Aorta (tissue), 5 donors: ENCODE measurements at places on chromosomes 3 and 15.
A peak's percentile ranks its signal among the peaks of the same experiment; 100 is the strongest.

- no peak for DNase-seq
- no peak overlapping the region for H3K4me3 ChIP-seq
- no peaks in the 10 kb centered on the region for H3K27me3 ChIP-seq
- H3K36me3 ChIP-seq: no peaks in the 10 kb centered on the region
- peaks cover 2% of the 10 kb centered on the region for H3K4me1 ChIP-seq
- H3K27ac ChIP-seq: no peak overlapping the region
Measured at GRCh38 chr3:106261915-106262683, 393.3 kb upstream of the CBLB start.

- DNase-seq: no peak
- no peaks in the 10 kb centered on the region for H3K27me3 ChIP-seq
- no peaks in the 10 kb centered on the region for H3K4me1 ChIP-seq
- H3K4me3 ChIP-seq: peak overlapping the region; percentile 31
- no peaks in the 10 kb centered on the region for H3K36me3 ChIP-seq
- no peak overlapping the region for H3K27ac ChIP-seq
Measured at GRCh38 chr3:156817646-156818272, 8.4 kb upstream of the LEKR1 start.

- no peaks in the 10 kb centered on the region for H3K36me3 ChIP-seq
- H3K4me1 ChIP-seq: no peaks in the 10 kb centered on the region
- H3K4me3 ChIP-seq: no peak overlapping the region
- DNase-seq: peak; percentile 84
- no peak overlapping the region for H3K27ac ChIP-seq
- no peaks in the 10 kb centered on the region for H3K27me3 ChIP-seq
Measured at GRCh38 chr3:39288300-39288808, 8.5 kb upstream of the CX3CR1 start.

GRCh38 chr3:18772699-18773305 is 347.7 kb upstream of the SATB1 start:
- H3K36me3 ChIP-seq: no peaks in the 10 kb centered on the region
- H3K27me3 ChIP-seq: no peaks in the 10 kb centered on the region
- no peaks in the 10 kb centered on the region for H3K4me1 ChIP-seq
- DNase-seq: no peak

DNA sequence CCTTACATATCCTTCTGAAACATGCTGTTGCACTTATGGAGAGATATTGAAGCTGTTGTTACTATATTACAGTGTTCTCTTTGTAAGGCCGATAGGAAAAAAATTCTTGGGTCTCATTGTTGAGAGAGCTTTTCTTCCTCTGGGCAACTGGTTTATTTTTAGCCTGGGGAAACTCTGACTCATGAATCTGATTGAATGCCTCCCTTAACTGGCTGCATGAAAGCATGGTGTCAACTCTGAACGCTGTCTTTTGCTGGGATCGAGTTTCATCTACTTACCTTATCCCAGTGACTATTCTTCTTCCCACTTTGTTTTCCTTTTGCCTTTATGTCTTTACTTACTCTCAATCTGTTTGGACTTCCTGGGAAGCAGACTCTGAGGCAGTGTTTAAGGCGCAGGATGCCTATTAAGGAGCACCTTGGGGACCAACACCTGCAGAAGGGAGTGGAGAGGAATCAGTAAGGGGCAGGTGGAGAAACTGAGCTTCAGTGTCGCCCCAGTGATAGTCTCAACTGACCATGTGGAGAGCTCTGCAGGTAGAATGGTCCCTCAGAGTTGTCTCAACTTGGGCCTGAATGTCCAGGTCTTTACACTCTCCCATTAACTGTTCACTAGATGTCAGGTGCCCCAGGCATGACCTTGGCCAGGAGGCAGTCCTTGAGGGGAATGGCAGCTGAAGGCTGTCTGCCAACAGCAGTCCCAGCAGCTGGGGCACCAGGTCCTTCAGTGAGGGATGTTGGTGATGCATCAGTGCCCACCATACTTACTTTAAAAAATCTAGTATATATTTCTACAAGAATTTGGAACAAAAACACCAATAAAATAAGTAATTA is 88.9 kb upstream of the CCNL1 start:
- no peaks in the 10 kb centered on the region for H3K27me3 ChIP-seq
- H3K27ac ChIP-seq: no peak overlapping the region
- H3K36me3 ChIP-seq: no peaks in the 10 kb centered on the region
- DNase-seq: no peak
- H3K4me1 ChIP-seq: peaks cover 3% of the 10 kb centered on the region

- no peak for DNase-seq
- H3K4me1 ChIP-seq: no peaks in the 10 kb centered on the region
- no peak overlapping the region for H3K4me3 ChIP-seq
- no peaks in the 10 kb centered on the region for H3K36me3 ChIP-seq
- no peaks in the 10 kb centered on the region for H3K27me3 ChIP-seq
- no peak overlapping the region for H3K27ac ChIP-seq
Measured at GRCh38 chr3:58991026-58991425, 58.8 kb downstream of the CFAP20DC start.

- no peaks in the 10 kb centered on the region for H3K36me3 ChIP-seq
- H3K27me3 ChIP-seq: no peaks in the 10 kb centered on the region
- H3K27ac ChIP-seq: no peak overlapping the region
Measured at GRCh38 chr3:52063026-52063723, 6.8 kb upstream of the DUSP7 start.

- H3K4me3 ChIP-seq: no peak overlapping the region
- H3K4me1 ChIP-seq: no peaks in the 10 kb centered on the region
- H3K36me3 ChIP-seq: no peaks in the 10 kb centered on the region
- no peak overlapping the region for H3K27ac ChIP-seq
- H3K27me3 ChIP-seq: no peaks in the 10 kb centered on the region
Measured at GRCh38 chr3:110583373-110583935, 488.2 kb upstream of the NECTIN3 start.

GRCh38 chr3:195266428-195266827 is 4.5 kb downstream of the XXYLT1 start:
- no peak overlapping the region for H3K27ac ChIP-seq
- DNase-seq: peak; percentile 35
- no peaks in the 10 kb centered on the region for H3K27me3 ChIP-seq
- H3K4me1 ChIP-seq: no peaks in the 10 kb centered on the region

- no peaks in the 10 kb centered on the region for H3K27me3 ChIP-seq
- H3K27ac ChIP-seq: peak overlapping the region; percentile 3
- peaks cover 10% of the 10 kb centered on the region for H3K4me1 ChIP-seq
Measured at GRCh38 chr15:71610728-71611552, 199.4 kb upstream of the NR2E3 start.

DNA sequence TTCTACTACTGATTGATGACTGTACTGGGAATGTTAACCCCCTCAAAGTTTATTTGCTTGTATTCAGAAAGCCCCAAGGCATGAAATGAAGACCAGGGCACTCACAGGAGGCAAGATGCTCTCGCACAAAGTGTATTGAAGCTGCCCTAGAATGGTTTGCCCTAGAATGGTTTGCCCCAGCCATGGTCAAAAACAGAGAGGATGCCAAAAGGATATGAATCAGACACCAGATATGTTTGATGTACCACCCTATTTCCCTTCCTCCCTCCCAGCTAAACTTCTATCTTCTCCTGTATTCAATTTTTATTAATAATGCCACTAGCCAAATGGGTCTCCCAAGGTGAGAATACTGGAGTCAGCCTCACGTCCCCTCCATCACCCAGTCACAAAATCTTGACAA is 101.3 kb downstream of the TMCO5A start:
- H3K27ac ChIP-seq: no peak overlapping the region
- H3K36me3 ChIP-seq: no peaks in the 10 kb centered on the region
- H3K4me1 ChIP-seq: no peaks in the 10 kb centered on the region
- H3K4me3 ChIP-seq: no peak overlapping the region

GRCh38 chr3:194130807-194131589 is 5.0 kb upstream of the HES1 start:
- H3K4me3 ChIP-seq: no peak overlapping the region
- peaks cover 5% of the 10 kb centered on the region for H3K4me1 ChIP-seq
- H3K27me3 ChIP-seq: no peaks in the 10 kb centered on the region
- no peak for DNase-seq
- H3K36me3 ChIP-seq: no peaks in the 10 kb centered on the region

- H3K27ac ChIP-seq: no peak overlapping the region
- no peaks in the 10 kb centered on the region for H3K36me3 ChIP-seq
- H3K4me3 ChIP-seq: no peak overlapping the region
- H3K27me3 ChIP-seq: no peaks in the 10 kb centered on the region
Measured at GRCh38 chr3:182501856-182502255, 291.4 kb upstream of the ATP11B start.

DNA sequence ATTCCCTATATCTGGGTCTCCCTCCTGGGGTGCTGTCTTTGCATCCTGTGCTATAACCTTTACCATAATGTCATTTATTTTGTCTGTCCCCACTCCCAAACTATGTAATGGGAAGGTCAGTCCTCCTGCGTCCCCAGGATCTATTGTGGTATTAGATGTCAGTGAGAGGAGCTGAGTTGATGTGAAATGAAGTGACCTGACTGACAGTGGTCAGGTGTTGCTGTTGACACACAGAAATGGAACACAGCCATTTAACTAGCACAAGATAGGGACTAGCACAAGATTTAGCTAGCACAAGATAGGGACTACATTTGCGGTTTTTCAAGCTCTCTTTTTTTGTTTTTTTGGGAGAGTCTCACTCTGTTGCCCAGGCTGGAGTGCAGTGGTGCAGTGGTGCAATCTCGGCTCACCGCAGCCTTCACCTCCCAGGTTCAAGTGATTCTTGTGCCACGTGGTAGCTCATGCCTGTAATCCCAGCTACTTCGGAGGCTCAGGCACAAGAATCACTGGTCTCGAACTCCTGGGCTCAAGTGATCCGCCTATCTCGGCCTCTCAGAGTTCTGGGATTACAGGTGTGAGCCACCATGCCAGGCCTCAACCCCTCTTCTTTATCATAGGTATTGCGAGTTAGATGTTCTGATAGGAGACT is 5.2 kb downstream of the NGRN start:
- no peak for DNase-seq
- H3K4me3 ChIP-seq: no peak overlapping the region
- H3K36me3 ChIP-seq: peaks cover 6% of the 10 kb centered on the region
- no peaks in the 10 kb centered on the region for H3K27me3 ChIP-seq
- no peak overlapping the region for H3K27ac ChIP-seq

DNA sequence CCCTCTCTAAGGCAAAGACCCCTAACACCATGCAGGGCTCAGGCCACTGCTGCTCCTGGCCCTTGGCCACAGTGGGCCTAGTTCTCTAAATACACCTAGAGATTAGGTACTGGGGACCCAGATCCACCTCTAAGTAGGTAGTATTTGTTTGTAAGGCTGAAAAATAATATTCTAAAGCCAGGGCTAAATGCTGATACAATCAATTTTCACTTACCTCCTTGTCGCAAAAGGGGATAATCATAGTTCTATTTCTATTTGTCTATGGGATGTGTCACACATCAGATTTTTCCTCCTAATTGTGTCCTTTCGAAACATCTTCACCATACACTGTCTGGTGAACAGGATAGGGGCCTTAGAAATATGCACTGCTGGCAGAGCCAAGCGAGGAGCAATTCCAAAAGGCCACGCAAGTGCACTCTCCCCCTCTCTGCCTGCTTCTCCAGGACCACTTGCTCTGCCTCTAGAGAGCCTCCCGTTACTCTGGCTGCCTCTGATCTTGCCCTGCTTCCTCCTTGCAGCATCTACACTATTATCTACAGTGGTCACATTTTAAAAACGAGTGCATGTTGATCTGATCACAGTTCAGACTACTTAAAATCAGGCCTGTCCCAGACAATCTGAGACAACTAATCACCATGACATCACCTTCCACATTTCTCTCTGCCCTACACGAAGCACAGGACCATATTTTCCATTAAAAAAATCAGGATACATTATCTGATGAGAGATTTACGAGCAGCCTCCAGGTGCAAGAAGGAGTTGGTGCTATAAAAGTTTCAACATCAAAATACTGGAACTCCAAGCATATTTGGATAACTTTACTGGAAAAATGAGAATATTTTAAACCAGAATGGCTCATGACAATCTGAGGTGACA is 115.4 kb downstream of the MYLK start:
- peak overlapping the region; percentile 81 for H3K27ac ChIP-seq
- no peaks in the 10 kb centered on the region for H3K36me3 ChIP-seq
- H3K4me1 ChIP-seq: peaks cover 4% of the 10 kb centered on the region

DNA sequence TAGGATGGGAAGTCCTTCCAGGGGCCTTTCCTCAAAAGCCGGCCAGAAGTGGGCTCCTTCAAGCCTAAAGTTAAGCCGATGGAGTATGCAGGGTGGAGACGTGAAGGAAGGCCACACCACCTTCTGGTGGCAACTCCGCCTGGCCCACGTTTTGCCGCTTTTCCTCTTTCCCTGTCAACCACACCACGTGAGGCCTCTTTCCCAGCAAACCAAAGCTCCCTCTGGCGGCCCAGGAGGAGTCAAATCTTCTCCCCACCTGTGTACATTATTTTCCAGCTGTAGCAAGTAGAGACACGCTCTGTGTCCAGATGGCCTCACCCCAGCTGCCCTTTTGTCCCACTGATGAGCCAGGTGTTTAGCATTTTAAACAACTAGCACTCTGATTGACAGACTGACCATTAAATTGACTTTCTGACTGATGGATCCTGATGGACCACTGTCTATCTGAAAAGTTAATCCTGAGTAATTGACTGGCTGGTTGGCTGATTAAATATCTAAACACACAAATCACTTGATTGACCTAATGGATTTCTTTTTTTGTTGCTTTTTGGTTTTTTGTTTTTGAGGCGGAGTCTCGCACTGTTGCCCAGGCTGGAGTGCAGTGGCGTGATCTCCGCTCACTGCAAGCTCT is 59.6 kb upstream of the ZBTB38 start:
- H3K4me3 ChIP-seq: no peak overlapping the region
- peak; percentile 85 for DNase-seq
- no peaks in the 10 kb centered on the region for H3K27me3 ChIP-seq
- H3K4me1 ChIP-seq: no peaks in the 10 kb centered on the region
- no peak overlapping the region for H3K27ac ChIP-seq

- H3K27me3 ChIP-seq: no peaks in the 10 kb centered on the region
- peak; percentile 95 for DNase-seq
- H3K4me3 ChIP-seq: no peak overlapping the region
- no peaks in the 10 kb centered on the region for H3K4me1 ChIP-seq
- H3K27ac ChIP-seq: no peak overlapping the region
Measured at GRCh38 chr15:73964736-73965093, 27.4 kb downstream of the STOML1 start.

- no peaks in the 10 kb centered on the region for H3K4me1 ChIP-seq
- H3K36me3 ChIP-seq: no peaks in the 10 kb centered on the region
- H3K27me3 ChIP-seq: no peaks in the 10 kb centered on the region
- no peak overlapping the region for H3K4me3 ChIP-seq
- DNase-seq: no peak
Measured at GRCh38 chr15:81394603-81395002, 20.6 kb upstream of the TMC3 start.

- no peak overlapping the region for H3K4me3 ChIP-seq
- H3K27ac ChIP-seq: no peak overlapping the region
- DNase-seq: no peak
- no peaks in the 10 kb centered on the region for H3K36me3 ChIP-seq
Measured at GRCh38 chr3:28595372-28595771, 246.7 kb upstream of the AZI2 start.

- no peaks in the 10 kb centered on the region for H3K27me3 ChIP-seq
- DNase-seq: no peak
- H3K36me3 ChIP-seq: no peaks in the 10 kb centered on the region
- H3K4me1 ChIP-seq: peaks cover 2% of the 10 kb centered on the region
- no peak overlapping the region for H3K27ac ChIP-seq
- no peak overlapping the region for H3K4me3 ChIP-seq
Measured at GRCh38 chr15:83720468-83720867, 66.5 kb downstream of the ADAMTSL3 start.
